ENCODE measurements at places on chromosomes 1 and 21. TPM values are rescaled to one million over a fixed set of nuclear protein-coding genes. Genes with fewer than 3 reads are reported as not detected.

DNA sequence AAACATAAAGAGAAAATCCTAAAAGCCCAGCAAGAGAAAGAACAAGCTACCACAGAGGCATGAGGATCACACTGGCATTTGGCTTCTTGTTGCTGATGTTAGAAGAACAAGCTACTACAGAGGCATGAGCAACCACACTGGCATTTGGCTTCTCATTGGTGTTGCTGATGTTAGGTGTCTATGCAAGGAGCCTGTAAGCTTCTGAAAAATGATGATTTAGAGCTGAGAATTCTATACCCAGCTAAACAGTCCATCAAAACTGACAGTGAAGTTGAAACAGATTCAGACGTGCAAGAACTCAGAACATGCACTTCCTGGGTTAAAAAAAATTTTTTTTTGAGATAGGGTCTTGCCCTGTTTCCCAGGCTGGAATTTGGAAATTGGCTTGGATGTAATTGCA lies 37.8 kb upstream of the ADARB1 start:
- no peak for DNase-seq

GRCh38 chr21:14545906-14546480 lies at the start of gene SAMSN1:
TSS of gene SAMSN1 (minus strand) at chr21:14546315. CDS start at chr21:14546261, 54 bp downstream.
- DNase-seq = no peak

DNA sequence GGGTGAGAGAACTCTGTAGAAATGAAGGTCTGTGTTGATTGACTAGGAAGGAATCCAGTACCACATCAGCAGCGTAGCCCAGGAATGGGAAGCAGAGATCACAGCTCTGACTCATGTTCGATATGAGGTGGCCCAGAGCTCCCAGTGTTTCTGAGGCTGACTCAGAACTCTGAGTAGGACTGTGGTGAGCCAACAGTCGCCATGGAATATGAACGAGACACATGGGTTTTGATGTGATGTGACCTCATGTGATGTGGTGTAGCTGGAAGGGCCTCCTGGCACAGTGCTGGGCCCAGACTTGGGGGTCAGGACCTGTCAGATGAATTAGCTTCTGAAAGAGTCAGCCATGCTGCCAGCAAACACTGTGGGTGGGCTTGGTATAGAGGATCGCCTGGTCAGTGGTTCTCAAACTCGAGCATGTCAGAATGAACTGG lies 237.0 kb downstream of the MRPL39 start:
- DNase-seq = no peak

- peak; percentile 35 for DNase-seq
Observed at GRCh38 chr21:26116456-26117011, 54.0 kb downstream of the APP start.

DNA sequence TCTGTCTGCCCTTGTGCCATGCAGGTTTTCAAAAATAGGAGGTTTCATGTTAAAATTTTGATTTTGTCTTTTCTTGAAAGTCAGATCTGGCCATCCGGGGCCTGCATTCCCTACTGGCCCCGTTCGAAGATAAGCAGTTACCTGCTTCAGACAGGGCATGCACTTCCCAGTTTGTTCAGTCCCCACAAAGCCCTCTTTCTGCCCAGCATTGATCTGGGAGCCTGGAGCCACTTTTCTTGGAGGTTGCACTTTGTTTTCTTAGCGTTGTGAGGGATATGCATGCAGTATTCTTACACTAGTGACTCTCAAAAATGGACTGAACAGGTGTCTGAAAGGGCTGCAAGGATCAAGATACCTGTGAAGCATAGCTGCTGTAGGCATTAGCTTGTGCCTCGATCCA lies 11.5 kb downstream of the MOV10 start:
- no peak for DNase-seq

DNA sequence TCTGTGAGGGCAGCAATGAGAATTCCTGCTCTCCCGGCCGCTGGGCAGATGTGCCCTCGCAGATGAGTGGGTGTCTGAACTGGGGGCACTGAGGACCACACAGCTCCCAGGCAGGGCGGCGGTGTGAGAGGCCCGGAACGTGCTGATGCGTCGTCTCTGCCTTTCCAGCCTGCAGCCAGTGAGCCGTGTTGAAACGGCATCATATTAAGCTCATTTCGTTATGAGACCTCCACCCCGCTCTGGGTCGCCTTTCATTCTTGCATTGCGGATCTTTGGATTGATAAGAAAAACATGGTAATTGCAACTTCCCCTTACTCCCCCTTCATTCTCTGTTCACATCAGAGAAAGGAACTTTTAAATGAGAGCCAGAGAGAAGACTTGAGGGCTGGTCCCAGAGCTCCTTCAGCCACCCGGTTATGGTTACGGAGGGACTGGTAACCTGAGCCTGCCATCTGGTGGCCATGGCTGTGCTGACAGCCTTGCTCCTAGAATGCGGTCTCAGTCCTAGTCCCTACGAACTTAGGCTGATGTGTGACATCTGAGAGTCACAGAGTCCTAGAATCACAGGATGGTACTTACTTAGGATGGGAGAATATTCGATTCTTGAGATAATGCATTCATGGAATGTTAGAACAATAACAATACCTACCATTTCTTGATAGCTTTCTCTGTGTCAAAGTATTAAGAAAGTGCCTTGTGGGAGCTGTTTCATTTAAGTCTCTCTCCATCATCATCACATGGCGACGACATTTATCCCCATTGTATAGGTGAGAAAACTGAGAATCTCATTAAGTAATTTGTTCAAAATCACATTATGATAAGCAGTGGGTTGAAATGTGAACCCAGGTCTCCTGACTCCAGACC lies 271.0 kb downstream of the TRABD2B start:
- DNase-seq = peak; percentile 88

- no peak for DNase-seq
Observed at GRCh38 chr1:28148880-28149195, 27.7 kb downstream of the PTAFR start.

DNA sequence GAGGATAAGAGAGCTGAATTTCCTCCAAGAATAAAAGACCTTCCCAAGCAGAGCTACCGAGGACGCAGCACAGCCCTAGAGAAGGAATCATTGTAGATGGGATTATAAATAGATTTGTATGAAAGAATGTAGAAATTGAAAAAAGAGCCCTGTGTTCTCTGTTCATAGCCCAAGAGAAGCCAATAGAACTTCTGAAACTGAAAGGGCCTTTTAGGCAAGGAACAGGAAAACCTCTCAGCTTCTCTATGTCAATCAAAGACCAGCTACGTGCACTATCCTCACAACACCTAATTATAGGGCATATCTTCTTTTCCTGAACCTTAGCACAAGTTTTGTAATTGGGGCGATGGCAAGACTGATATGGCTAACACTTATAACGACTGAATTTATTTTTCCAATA lies 192.4 kb upstream of the RNPC3 start:
- no peak for DNase-seq

GRCh38 chr1:109912873-109913272 lies 2.2 kb downstream of the CSF1 start:
- no peak for DNase-seq

DNA sequence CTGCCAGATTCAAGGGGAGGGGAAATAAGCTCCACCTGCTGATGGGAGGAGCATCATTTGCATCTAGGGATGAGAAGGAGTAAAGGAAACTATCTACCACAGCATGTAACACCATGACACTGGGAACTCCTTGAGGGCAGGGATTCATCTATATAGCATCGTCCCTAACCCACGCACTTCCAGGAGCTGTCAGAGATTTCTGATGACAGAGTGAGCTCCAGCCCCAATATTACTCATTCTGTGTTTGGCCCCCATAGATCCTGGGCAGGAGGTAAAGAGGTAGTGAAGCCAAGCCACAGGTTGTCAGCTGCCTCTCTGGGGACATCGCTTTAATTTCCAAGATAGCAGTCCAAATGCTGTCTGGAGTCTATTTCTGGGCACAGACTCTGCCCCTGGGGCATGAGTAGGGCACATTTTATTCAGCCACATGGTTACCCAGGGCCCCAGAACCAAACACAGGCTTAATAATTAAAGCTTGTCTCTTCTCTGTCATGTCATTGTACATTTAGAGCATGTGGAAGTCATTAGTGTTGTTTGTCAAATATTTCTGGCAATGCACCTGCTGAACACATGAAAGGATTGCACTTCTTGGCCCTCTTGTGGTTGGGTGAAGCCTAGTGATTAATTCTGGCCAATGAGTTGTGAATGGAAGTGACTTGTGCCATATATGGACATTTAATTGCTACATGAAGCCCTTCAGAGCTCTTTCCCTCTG lies 105.9 kb upstream of the POU3F1 start:
- DNase-seq = peak; percentile 65

GBP4 gene
- 0.23 TPM for total RNA-seq

UBASH3A gene
- total RNA-seq = not detected

OR10J1 gene
- not detected for total RNA-seq

ZBTB8OS gene
- 37.4 TPM for total RNA-seq

TOR1AIP1 gene
- total RNA-seq = 14.8 TPM

ESRRG gene
- 0.05 TPM for total RNA-seq

HIVEP3 gene
- total RNA-seq = 1.1 TPM

SLX9 gene
- total RNA-seq = 27.4 TPM

LCK gene
- 0.33 TPM for total RNA-seq

OMA1 gene
- 7.9 TPM for total RNA-seq
